ENCODE measurements at places on chromosomes 13 and 19.

DNA sequence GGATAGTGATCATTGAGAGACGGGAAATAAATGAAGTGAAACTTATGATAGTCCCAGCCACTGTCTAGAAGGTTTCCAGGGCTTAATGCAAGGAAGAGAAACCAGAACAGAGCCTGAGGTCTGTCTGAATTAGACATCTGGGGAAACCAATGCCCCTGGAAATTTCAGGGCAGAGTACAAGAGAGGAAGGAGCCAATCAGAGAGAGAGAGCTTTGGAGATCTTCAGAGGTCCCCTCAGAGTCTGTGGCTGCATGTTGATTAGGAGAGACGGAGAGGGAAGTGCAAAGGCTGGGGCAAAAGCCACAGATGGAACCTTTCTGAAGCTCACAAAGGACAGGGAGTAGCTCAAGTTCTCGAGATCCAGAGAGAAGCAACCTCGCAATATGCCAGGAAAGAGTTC lies 378.0 kb downstream of the DNAJC15 start:
- DNase-seq, result no peak

DNA sequence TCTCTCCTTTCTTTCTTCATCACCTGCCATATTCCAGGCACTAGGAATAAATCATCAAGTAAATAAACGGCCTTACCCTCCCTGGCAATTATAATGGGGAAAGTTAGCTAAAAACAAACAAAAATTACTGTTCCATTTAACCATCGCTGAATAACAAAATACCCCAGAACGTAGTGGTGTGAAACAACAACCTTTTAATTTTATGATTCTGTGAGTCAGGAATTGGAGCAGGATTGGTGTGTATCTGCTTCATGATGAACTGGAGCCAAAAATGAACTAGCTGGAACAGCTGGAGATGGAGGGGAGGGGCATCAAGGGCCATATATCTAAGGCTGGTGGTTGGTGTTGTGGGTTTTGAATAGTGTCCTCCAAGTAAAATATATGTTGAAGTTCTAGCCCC lies 3.7 kb upstream of the CADM4 start:
- DNase-seq, result no peak

- DNase-seq, result no peak
Observed at GRCh38 chr19:13404236-13404635, 102.0 kb downstream of the CACNA1A start.

DNA sequence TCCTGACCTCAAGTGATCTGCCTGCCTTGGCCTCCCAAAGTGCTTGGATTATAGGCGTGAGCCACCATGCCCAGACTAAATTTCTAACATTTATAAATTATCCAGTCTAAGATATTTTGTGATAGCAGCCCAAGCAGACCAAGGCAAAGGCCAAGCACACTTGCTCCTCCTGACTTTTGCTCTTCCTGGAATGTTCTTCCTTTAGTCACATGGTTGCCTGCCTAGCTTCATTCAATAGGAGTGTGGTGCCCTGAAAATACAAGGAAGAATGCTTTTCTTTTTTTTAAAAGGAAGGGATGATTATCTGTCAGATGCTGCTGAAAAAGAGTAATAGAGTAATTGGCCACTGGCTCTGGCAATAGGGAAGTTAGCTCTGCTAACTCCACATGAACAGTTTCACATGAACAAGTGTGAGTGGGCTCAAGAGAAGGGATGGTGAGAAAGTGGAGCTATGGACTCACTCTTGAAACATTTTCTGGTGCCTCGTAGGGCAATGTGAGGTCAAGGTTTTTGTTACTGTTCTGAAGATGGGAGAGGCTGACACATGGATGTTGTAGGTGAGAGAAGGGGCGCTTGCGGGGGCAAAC lies 47.1 kb downstream of the USPL1 start:
- no peak for DNase-seq

GRCh38 chr19:17579661-17580244 lies 24.3 kb downstream of the COLGALT1 start:
- DNase-seq, result peak; percentile 58

- no peak for DNase-seq
Observed at GRCh38 chr13:66305961-66306617, 924.0 kb downstream of the PCDH9 start.

GRCh38 chr19:31312009-31312676 lies 37.1 kb downstream of the TSHZ3 start:
- peak; percentile 10 for DNase-seq

DNA sequence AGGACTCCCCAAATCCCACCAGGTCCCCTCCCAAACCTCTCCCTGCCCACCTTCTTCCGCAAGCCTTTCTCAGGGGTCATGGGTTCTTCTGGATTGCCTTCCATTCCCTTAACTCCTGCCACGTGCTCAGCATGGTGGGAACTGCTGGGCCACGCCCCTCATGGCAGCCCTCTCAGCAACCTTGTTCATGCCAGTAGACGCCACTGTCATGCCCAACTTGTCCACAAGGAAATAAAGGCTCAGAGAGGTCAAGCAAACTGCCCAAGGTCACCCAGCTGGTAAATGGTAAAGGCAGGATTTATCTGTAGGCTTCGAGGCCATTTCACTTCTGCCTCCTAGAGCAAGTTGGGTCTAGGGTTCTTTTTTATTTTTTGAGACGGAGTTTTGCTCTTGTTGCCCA lies 10.9 kb downstream of the PRAM1 start:
- DNase-seq, result no peak

DNA sequence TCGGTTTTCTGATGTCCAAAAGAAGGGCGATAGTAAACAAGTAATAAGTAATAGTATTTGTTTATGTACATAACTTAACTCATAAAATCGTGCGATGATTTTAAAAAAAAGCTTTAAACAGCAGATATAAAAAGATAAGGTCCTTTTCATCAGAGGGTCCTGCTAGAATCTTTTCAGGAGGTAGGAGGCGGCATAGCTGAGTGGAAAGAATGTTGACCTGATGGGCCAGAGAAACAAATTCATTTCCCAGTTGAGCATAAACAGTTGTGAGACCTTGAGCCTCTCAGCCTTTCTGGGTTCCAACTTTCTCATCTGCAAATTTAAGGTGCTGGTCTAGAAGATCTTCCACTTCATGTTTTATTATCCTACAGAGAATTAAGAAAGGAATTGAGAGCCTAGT lies 173.5 kb downstream of the LACC1 start:
- no peak for DNase-seq

GRCh38 chr13:91196958-91197357 lies 150.5 kb upstream of the MIR17HG start:
- DNase-seq, result no peak

DNA sequence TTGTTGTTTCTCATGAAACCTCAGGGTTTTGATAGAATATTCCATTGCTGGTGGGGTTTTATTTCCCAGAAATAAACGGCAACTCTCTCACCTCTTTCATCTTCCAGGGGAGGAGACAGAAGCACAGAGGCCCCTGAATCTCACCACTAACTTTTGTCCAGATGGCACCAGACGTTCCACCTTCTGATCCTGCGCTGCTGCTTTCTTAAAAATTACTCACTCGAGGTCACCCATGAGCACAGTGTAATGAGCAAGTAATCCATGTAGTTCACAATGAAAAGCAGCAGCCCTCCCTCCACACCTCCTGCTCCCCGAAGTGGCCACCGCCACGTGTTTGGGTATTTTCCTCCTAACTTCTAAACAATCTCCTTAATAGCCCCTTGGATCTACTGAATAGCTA lies 51.3 kb downstream of the TEX29 start:
- no peak for DNase-seq

GRCh38 chr13:37795326-37795725 lies 74.2 kb downstream of the TRPC4 start:
- DNase-seq, result no peak

DNA sequence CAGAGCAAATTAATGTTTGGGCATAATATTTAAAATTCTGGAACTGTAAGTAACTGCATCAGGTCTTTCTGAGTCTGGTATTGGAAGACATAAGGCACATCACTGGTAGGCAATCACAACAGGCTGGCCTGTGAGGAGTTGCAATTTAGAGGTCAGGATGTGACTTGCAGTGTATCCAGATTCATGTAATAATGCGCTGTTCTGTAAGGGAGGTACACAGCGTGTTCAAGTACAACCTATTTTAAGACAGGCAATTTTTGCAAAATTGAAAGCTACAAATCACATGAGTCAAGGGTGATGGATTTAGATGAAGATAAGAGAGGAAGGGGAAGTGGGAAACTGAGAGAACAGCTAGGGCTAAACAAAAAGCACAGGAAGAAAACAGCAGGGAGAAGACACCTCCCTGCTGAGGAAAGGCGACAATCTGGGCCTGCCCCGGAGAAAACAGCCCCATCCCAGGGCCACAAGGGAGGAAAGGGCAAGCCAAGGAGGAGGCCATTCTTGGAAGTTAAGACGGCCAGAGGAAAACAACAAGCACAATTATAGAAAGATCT lies 138.1 kb downstream of the LACC1 start:
- DNase-seq, result no peak

DNA sequence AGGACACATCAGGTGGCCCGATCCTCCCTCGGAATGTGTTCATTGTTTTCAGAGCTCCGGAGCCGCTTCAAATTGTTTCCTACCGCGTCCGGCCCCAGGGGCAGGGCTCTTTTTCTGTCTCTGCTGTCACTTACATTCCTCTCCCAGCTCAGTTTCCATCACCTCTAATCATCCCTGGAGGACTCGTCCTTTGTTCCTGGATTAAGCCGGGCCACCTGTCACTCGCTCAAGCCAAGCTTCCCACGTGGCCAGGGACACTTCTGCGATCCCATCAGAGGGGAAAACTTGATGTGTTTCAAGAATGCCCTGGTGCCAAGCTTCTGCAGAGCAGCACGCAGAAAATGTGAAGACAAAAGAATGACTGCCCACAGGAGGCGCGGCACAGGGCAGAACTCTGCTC lies 13.5 kb downstream of the IL17D start:
- DNase-seq, result no peak

- no peak for DNase-seq
Observed at GRCh38 chr19:40154121-40154680, 37.0 kb upstream of the MAP3K10 start.

DNA sequence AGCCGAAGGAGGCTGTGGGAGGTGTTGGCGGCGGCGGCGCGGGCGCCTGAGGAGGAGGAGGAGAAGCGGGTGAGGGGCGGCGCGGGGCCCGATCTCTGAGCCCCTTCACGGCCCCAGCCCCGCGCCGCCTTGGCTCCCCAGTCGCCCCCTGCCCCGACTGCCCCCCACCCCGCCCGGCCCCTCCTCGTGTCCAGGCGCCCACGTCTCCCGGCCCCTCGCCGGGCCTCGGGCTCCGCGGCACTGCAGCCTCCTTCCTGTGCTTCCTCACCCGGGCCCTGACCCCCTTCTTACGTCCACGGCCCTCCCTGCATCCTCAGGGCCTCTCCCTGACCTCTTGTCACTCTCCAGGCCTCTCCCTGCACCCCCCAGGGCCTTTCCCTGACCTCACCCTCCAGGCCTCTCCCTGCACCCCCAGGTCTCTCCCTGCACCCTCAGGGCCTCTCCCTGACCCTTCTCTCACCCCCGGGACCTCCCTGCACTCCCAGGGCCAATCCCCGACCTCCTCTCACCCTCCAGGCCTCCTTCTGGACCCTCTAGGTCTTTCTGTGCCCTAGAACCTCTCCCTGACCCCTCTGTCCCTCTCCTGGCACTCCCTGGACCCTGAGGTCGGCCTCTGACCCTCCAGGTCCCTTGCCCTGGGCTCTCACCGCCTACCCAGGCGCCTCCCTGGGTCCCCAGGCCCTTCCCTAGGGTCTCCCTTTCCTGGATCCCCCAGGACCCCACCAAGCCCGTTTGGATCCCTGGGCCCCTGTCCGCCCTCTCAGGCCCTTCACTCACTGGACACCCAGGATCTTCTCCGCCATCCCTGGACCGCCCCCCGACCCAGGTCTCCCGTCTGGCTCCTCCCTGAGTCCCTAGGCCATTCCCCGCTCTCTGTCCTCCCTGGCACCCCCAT lies 460 bp downstream of the KMT5C start:
- no peak for DNase-seq
